Type B pancreatic cell (in vitro differentiated cells): ENCODE measurements at places on chromosomes 2 and 18. TPM values are rescaled to one million over a fixed set of nuclear protein-coding genes. Genes with fewer than 3 reads are reported as not detected.

CDH2 gene
- total RNA-seq = 38.2 and 145 TPM in 2 replicates

OTOS gene
- total RNA-seq = not detected in 2 replicates

ZNF521 gene
- total RNA-seq = 5.3 and 75.1 TPM in 2 replicates

ABHD3 gene
- total RNA-seq = 23.2 and 29.3 TPM in 2 replicates

PRSS56 gene
- 0.34 TPM in 1 of 2 replicates, not detected in the other for total RNA-seq

RGPD8 gene
- total RNA-seq = 5.5 and 10.7 TPM in 2 replicates

ADCYAP1 gene
- 0.34 and 1.2 TPM in 2 replicates for total RNA-seq

EGR4 gene
- total RNA-seq = 0.19 and 1.2 TPM in 2 replicates

UGT1A3 gene
- 0.19 TPM in 1 of 2 replicates, not detected in the other for total RNA-seq

INPP4A gene
- 29.5 and 37.6 TPM in 2 replicates for total RNA-seq

POTEC gene
- not detected in 2 replicates for total RNA-seq

GRCh38 chr2:45821558-45822271, 170.2 kb downstream of the PRKCE start:
- H3K4me1 ChIP-seq = peaks cover 41% of the 10 kb centered on the region
- H3K27me3 ChIP-seq = peaks cover 38% of the 10 kb centered on the region
- DNase-seq = no peak

DNA sequence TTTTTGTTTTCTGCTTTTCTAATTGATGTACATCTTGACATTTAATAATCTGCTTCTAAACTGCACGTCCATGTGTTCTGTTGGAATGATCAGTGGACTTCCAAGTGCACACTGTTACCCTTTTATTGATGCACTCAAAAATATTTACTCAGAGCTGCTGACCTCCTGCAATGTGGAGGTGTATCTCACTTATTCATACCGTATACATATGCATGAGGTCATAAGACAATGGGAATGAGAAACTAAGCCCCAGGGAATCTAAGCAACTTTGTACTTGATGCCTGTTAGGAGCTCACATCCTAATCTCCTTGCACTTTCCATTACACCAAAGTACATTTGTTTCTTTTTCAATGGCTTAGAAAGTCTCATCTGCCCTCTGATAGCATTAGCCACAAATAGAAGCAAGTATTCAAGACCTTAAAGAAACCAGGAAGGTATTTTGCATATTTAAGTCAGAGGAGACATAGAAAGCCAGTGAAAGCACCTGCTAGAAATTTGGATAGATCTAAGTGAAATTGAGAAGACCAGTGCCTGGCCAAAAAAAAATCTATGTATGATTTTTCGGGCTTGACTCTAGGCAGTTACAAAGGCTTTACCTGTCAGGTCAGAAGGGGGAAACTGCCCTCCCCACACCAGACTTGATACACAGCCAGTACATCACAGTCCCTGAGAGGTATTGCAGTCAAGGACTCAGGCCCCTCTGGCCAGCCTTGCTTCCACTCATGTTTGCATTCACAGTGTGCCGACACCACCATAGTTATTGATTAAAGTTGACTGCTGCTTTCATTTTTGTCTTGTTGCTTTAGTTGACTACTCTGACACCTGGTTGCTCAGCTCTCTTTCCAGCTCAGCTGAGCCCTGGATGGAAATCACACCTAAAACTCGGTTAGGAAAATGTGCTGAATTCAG, 391.7 kb upstream of the CYRIA start:
- DNase-seq = no peak
- H3K27ac ChIP-seq = no peak overlapping the region
- H3K4me3 ChIP-seq = no peak overlapping the region

GRCh38 chr2:99850084-99850710, 292.2 kb downstream of the AFF3 start:
- H3K27me3 ChIP-seq = peaks cover 3% of the 10 kb centered on the region
- H3K4me3 ChIP-seq = no peak overlapping the region
- H3K4me1 ChIP-seq = peaks cover 30% of the 10 kb centered on the region
- H3K36me3 ChIP-seq = no peaks in the 10 kb centered on the region

- DNase-seq = no peak
- no peak overlapping the region for H3K4me3 ChIP-seq
- no peak overlapping the region for H3K27ac ChIP-seq
- H3K36me3 ChIP-seq = no peaks in the 10 kb centered on the region
- no peaks in the 10 kb centered on the region for H3K27me3 ChIP-seq
- peaks cover 33% of the 10 kb centered on the region for H3K4me1 ChIP-seq
These were observed 162.3 kb upstream of the TRIB2 start for GRCh38 chr2:12554224-12555011.

DNA sequence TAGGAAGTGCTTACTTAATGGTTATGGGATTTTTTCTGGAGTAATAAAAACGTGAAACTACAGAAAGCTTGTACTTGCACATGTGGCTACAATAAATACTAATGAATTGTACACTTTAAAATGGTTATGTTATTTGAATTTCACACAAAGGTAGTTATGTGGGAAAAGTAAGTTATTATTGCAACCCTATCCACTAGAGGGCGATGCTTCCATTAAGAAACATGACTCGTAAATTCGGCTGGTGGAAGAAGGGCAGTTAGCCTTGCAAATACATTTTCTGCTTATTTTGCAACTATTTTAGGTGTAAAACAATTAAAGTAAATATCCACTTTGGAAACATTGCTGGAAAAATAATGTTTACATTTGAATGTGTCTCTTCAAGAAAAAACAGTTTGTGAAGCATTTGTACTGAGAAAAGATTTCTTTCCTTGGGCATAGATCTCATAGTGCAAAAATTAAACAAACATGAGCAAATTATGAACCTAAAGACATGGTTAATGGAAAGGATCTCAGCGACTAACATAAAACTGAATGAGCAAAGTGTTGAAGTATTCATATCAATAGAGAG, 68.1 kb upstream of the CSRNP3 start:
- H3K36me3 ChIP-seq = no peaks in the 10 kb centered on the region
- DNase-seq = no peak
- no peak overlapping the region for H3K27ac ChIP-seq
- H3K4me1 ChIP-seq = peaks cover 16% of the 10 kb centered on the region

GRCh38 chr2:216539791-216540241, 41.2 kb downstream of the RPL37A start:
- DNase-seq = no peak
- no peak overlapping the region for H3K4me3 ChIP-seq
- H3K4me1 ChIP-seq = peaks cover 54% of the 10 kb centered on the region
- no peak overlapping the region for H3K27ac ChIP-seq
- H3K27me3 ChIP-seq = peaks cover 4% of the 10 kb centered on the region

GRCh38 chr2:172281648-172282570, 145.5 kb upstream of the ITGA6 start:
- H3K27ac ChIP-seq = no peak overlapping the region
- DNase-seq = no peak
- no peaks in the 10 kb centered on the region for H3K27me3 ChIP-seq
- no peaks in the 10 kb centered on the region for H3K36me3 ChIP-seq

DNA sequence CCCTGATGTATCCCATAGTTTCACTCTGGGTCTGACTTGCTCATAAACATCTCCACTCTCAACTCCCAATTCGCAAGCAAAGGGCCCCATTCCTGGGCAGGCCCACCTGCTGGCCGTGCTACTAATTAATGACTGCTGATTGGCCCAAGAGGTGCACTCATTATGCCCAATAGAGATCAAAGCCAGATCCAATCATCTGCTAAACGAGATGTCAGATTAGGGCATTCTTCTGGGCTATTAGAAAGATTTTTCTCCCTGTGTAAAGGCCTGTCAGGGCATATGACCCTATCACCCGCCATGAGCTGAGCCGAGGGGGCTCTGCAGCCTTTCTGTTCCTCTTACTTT, 103.4 kb upstream of the HAAO start:
- H3K27ac ChIP-seq = no peak overlapping the region
- H3K36me3 ChIP-seq = peaks cover 4% of the 10 kb centered on the region
- H3K4me1 ChIP-seq = peaks cover 15% of the 10 kb centered on the region
- H3K27me3 ChIP-seq = no peaks in the 10 kb centered on the region
- H3K4me3 ChIP-seq = no peak overlapping the region
- DNase-seq = no peak

- H3K27ac ChIP-seq = peak overlapping the region; percentile 34
- peaks cover 4% of the 10 kb centered on the region for H3K27me3 ChIP-seq
- H3K36me3 ChIP-seq = no peaks in the 10 kb centered on the region
These were observed 4.9 kb upstream of the HS6ST1 start for GRCh38 chr2:128323555-128323931.

DNA sequence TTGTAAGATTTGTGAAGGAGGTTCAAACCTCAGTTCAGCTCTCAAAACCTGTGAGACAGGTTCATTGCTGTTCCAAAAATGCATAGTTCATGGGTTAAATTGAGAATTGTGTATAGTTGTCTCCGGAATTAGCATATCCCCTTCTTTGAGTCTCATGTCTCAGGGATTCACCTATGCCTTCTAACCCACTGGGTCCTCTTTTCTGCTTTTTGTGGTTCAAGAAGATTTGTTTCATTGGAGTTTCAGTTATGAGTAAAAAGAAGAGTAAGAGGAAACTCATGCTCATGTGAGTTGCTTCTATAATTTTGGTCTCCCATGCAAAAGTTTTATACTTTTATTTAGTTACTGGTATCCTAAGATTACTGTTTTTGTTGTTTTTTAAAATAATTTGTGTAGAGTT, 1219.8 kb upstream of the ZEB2 start:
- H3K4me3 ChIP-seq = no peak overlapping the region
- no peak for DNase-seq
- no peaks in the 10 kb centered on the region for H3K36me3 ChIP-seq

GRCh38 chr2:29106980-29107388, 8.2 kb upstream of the CLIP4 start:
- H3K27ac ChIP-seq = no peak overlapping the region
- DNase-seq = no peak
- no peaks in the 10 kb centered on the region for H3K27me3 ChIP-seq
- no peak overlapping the region for H3K4me3 ChIP-seq
- H3K36me3 ChIP-seq = no peaks in the 10 kb centered on the region

GRCh38 chr2:45102141-45102540, 92.9 kb upstream of the SIX2 start:
- no peak for DNase-seq
- H3K4me3 ChIP-seq = no peak overlapping the region

GRCh38 chr2:211982162-211982561, 556.4 kb downstream of the ERBB4 start:
- no peaks in the 10 kb centered on the region for H3K36me3 ChIP-seq
- H3K27me3 ChIP-seq = no peaks in the 10 kb centered on the region
- no peak for DNase-seq
- H3K4me1 ChIP-seq = no peaks in the 10 kb centered on the region
- no peak overlapping the region for H3K4me3 ChIP-seq
- no peak overlapping the region for H3K27ac ChIP-seq

- H3K4me3 ChIP-seq = peak overlapping the region; percentile 87
- no peak for DNase-seq
- H3K36me3 ChIP-seq = no peaks in the 10 kb centered on the region
- H3K27me3 ChIP-seq = peaks cover 61% of the 10 kb centered on the region
- peak overlapping the region; percentile 80 for H3K27ac ChIP-seq
These were observed 2.4 kb upstream of the ZEB2 start for GRCh38 chr2:144522176-144522896.

GRCh38 chr2:211939177-211939576, 599.4 kb downstream of the ERBB4 start:
- H3K27ac ChIP-seq = no peak overlapping the region
- no peak for DNase-seq
- H3K36me3 ChIP-seq = no peaks in the 10 kb centered on the region
- H3K4me1 ChIP-seq = no peaks in the 10 kb centered on the region
- H3K27me3 ChIP-seq = no peaks in the 10 kb centered on the region
